ENCODE measurements at places on chromosomes 12 and 14.
A peak's percentile ranks its signal among the peaks of the same experiment; 100 is the strongest.

DNA sequence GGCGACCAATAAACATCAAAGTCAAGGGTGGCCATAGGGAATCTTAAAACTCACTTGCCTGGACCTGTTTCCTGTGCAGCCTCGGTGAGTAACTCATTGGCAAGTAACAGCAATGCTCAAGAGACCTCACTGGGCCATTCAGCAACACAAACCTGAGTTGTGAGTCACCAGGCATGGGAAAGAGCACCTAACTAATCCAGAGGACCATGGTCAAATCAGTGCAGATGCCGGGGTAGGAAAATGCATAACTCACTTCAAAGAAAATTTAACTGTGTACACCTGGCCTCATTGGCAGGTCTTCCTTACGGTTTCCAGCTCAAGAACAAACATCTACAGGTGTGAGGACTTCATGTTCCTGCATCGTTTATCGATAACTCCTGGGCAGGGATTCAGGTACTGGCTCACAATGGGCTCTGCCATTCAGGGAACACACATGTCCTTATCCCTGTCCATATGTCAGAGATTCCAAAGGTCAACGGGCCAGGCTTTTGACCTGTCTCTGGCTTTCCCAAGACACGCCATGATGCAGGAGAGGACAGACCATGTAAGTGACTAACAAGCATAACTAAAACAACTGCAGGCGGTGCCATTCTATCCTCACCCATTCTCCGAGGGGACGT lies 211.8 kb downstream of the ANO2 start:
- no peak for DNase-seq

DNA sequence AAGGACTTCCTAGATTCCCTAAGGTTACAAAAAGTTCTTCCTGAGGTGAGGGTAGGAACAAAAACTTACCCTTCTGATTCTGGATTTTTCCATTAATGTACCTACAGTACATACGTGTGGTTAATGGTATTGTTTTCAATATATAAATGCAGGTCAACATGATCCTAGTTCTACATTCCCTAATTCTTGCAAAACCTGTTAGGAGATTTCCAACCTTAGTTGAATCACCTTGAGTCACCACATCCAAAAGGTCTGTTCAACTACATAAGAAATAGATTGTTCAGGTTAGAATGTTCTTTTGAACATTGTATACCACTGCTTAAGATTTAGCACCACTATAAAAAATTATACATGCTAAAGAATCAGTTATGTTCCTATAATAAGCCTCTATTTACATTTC lies 118.9 kb downstream of the GARIN6 start:
- no peak for DNase-seq

DNA sequence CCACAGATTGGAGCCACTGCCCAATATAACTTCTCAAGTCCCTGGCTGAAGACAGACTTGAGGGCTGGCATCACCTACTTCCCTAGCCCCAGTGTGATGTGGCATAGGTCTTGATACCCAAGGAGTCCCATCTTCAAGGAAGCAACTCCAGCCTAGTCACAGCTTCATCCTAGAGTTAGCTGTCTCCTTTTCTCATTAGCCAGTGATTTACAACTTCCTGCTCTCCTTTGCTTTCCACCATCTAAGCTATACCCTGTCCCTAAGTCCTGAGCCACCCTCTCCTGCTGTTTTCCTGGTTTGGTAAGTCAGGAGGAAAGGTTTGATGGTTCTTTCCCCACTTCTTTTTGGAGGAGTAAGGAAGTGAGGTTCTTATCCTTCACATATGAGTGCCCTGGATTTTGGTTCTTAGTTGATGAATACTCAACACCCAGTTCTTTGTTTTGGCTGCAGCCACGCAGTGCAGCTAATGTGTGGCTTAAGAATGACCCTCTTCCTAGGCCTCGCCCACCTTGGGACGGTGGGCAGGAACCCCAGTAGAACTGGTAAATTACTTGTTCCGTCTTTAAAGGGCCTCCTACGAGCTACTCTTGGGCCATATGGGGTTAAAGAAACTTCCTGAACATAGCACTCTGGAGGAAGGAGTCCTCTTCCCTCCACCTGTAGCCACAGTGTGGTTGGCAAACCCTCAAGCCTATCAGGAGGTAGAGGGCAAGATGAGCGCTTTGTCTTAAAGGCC lies 3.9 kb upstream of the GPX2 start:
- DNase-seq = no peak

DNA sequence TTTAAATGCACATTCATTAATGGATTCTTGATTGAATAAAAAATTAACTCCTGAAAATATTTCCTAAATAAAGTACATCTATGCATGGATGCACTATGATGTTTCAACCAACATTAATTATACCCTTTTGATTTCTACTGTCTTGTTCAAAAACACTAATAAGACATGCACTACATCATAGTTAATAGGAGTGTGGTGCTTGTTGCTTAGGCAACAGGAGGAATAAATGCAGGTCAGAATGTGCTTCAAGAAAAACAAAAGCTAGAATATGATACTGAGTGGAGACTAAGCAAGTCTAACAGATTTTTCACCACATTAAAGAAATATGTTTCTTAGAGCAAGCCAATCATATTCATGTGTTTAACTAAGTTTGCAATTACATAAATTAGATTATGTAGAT lies 495.8 kb upstream of the GARIN6 start:
- no peak for DNase-seq

GRCh38 chr12:120685522-120685921 lies 1.4 kb upstream of the MLEC start:
- DNase-seq = no peak

DNA sequence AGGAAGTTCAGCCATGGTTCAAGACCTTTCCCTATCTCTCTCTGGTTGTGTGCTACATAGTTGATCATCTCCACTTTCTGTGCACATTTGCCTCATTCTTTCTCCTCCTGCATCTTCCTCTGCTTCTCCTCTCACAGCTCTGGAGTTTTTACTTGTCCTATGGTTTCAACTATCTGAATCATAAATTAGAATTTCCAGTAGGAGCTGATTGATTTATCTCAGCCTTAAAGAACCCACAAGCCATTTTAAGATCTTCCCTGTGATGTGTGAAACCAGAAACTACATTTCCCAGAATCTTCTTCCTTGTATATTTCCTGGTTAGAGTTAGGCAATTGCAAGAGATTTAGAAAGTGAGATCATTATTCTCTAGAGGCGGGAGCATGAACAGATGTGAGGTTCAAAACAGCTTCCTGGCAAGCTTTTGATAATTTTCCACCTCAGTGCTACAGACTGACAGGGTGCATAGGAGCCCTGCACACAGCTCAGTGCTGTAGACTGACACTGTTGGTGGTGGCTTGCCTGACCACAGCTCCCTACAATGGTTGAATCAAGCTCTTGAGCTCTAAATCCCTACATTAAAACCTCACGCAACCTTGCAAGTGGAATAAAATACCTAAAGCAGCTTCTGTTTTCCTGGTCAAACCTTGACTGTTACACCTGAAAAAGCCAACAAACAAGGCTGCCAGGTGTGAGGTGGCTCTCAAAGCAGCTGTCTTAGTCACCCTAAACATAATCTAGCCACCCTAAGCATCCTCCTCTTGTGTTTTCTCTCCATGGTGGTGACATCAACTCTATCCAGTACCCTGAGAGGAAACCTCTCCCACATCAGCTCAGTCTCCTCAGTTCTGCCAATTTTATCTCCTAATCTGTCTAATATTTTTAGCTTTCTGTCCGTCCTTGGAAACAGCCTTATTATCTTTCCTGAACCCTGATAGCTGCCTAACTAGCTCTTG lies 21.5 kb upstream of the IFNG start:
- DNase-seq = no peak

- DNase-seq = no peak
Observed at GRCh38 chr12:96083020-96083719, 47.8 kb upstream of the LTA4H start.

GRCh38 chr12:80869264-80869663 lies 68.5 kb downstream of the LIN7A start:
- DNase-seq = no peak

DNA sequence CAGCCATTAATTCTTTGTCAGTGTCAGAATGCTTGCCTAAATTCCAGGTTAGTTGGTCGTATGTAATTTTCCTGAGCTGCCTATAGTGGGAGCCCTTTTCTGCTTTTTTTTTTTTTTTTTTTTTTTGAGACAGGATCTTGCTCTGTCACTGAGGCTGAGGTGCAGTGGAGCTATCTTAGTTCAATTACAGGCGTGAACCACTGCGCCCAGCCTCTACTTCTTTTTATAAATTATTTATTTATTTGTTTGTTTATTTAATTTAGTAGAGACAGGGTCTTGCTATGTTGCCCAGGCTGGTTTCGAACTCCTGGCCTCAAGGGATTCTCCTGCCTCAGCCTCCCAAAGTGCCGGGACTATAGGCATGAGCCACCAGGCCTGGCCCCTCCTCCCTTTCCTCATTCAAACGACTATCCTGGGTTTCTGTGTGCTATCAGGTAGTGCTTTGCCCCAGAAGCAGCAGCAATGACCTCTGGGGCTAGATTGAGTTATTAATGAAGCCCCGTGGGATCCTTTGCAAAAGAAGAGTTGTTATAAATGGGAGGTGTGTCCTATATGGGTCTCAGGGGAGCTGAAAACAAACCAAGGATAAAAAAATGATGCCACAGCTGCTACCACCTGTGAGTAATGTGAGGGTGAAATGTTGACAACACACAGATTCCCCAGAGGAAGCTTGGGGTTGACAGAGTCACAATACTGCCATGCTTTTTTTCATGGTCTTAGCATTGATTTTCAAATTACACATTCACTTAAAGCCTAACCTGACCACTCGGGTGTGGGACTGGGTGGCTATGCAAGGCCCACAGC lies 34.6 kb upstream of the NFKBIA start:
- DNase-seq = peak; percentile 32

GRCh38 chr14:66341239-66341638 lies 144.9 kb upstream of the CCDC196 start:
- no peak for DNase-seq

GRCh38 chr12:78725951-78726580 lies 138.5 kb upstream of the SYT1 start:
- no peak for DNase-seq

DNA sequence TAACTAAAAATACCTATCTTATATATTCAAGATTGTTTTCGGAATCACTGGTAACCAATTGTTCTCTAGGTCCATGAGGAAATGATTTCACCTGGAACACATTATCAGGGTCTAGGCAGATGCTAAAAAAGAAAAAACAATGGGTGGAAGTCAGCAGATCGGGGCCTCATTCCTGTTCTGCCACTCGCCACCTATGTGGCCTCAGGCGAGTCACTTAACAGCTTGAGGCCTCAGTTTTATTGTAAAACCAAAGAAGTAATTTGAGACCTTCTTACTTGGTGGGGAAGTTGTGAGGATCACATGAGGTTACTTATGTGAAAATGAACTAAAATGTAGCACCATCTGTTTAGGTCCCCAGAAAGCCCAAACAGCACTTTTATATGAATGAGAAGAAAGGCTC lies 6.2 kb upstream of the RNASE10 start:
- DNase-seq = peak; percentile 77

GRCh38 chr14:36618641-36619040 lies 36.2 kb upstream of the NKX2-8 start:
- DNase-seq = no peak

DNA sequence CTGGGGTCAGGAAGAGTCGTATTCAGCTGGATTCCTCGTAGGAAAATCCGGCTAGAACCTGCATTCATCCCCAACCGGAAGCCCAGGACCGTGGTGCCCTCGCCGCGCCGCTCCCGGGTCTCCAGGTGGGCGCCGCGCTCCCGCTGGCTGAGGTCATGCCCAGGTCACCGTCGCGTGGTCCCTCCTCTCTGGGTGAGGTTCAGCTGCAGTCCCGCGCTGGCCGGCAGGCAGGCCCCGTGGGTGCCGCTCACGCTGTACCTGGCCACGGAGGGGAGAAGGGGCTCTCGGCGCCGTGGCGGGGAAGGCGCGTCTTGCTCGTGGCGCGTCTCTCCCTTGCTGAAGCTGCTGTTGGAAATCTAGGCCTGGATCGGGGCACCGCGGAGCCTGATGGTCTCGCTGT lies 44.5 kb downstream of the LRTM2 start:
- no peak for DNase-seq

DNA sequence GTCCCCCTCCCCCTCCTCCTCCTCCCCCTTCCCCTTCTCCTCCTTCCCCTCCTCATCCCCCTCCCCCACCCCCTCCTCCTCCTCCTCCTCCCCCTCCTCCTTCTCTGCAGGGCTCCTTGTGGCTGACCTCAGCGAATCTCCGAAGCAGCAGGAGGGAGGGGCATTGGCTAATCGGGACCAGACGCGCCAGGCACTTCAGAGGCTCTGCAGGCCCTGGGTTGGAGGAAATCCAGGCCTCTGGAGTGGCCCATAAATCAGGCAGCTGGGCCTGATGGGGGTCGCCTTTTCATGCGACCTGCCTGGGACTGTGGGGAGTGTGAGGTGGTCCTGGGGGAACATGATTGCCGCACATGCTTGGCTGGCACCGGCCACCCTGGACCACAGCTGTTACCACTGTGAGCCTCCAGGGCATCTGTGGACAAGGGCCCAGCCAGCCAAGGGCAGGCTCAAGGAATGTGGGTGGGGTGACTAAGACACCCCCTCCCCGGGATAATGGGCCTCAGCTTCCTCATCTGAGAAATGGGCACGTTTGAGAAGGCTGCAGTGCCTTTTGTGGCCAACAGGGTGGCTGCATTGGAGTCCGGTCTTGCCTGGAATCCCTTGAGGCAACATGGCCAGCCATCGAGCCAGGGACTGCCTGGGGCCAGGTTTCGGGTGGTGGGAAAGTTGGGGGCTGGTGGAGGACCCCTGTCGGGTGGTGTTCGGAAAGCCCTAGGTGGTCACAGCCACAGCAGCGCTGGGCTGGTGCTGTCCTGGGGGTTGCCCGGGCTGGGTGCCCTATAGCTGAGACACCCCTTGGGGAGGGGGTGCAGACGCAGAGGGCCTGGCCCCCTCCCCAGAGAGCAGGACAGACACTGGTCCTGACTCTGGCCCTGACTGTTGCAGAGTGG lies 12.0 kb downstream of the KIF26A start:
- DNase-seq = peak; percentile 73

DNA sequence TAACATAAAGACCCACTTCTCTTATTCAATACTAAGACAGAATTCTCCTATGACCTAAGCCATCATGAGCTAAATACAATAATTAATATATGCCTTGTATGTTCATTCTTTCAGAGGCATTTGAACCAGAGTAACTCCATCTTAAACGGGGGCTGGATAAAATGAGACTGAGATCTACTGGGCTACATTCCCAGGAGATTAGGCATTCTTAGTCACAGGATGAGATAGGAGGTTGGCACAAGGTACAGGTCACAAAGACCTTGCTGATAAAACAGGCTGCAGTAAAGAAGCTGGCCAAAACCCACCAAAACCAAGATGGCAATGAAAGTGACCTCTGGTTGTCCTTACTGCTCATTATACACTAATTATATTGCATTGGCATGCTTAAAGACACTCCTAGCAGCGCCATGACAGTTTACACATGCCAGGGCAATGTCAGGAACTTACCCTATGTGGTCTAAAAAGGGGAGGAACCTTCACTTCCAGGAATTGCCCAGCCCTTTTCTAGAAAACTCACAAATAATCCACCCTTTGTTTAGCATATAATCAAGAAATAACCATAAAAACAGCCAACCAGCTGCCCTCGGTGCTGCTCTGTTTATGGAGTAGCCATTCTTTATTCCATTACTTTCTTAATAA lies 260.7 kb downstream of the SSPN start:
- peak; percentile 25 for DNase-seq

Data from KBM-7 (cell line).